Urinary bladder (tissue), 4 donors: ENCODE measurements at places on chromosomes 13 and 19. TPM values are rescaled to one million over a fixed set of nuclear protein-coding genes. Genes with fewer than 3 reads are reported as not detected.

DNA sequence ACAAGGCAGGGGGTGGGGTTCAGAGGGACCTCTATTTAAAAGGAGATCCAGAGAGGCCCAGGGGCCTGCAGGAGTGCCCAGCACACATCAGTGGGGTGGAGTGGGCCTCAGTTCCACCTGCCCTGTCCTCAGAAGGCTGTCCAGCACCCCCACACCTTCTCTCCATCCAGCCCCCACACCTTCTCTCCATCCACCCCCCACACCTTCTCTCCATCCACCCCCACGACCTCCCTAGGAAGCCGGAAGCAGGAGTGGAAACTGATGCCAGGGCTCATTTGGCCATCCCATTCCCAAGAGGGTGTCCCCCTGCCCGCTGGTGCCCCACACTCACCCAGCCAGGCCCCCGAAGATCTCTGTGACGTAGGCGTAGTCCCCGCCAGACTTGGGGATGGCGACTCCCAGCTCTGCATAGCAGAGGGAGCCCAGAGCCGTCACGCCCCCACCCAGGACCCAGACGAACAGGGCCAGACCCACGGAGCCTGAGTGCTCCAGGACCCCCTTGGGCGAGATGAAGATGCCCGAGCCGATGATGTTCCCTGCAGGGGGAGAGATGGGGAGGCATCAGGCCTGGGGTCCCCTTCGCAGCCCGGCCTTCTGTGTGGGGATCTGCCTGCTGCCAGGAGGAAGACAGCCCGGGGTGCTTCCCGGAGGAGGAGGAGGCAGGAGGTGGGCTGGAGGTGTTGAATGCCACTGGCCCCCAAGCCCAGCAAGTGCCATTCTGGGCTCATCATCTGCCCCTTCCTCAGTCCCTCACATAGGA lies 10.0 kb downstream of the SLC7A10 start:
- no peak for DNase-seq

DNA sequence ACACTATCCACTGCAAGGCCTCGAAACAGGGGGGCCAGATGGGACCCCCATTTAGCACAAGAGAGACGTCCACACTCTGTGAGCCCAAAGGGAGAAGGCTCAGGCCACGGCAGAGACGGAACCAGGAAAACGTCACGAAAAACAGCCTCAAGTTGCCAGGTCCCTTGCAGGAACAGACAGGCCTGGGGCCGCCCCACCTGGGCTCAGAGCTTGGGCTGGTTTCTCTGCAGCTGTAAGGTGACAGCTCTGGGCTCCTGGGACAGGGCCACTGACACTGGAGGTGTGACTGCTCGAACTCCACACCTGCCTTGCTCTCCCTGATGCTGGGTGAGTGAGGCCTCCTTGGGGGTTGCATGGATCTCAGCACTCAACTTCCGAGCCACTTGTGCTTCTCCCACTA lies 3.2 kb downstream of the ZNF787 start:
- no peak for DNase-seq

DNA sequence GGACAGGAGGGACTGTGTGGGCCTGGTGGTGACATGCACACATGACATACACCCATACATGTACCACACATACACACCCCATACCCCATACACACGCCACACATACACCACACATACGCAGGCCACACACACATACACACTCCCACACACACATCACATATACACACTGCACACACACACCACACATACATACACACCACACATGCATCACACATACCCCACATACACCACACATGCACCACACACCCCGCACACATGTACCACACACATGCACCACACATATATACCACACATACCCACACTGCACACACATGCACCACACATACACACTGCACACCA lies 76.5 kb upstream of the KCTD15 start:
- DNase-seq: no peak

DNA sequence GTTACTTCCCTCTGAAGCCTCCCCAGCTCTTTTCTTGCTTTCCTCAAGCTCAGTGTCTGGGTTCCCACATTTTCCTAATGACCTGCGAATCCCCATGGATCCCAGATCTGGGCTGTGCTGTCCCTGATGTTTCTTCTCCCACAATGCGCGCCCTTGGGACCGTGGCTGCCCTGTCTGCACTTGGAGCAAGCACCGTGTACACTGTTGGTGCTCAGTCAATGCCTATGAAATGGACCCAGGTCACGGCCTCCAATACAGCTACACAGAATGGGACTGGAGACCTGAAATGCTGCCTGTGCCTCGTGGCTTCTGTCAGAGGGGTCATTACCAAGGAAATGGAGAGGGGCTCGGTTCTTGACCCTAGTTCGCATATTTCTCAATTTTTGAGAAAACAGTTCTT lies 160.1 kb upstream of the SOX1 start:
- no peak for DNase-seq

DNA sequence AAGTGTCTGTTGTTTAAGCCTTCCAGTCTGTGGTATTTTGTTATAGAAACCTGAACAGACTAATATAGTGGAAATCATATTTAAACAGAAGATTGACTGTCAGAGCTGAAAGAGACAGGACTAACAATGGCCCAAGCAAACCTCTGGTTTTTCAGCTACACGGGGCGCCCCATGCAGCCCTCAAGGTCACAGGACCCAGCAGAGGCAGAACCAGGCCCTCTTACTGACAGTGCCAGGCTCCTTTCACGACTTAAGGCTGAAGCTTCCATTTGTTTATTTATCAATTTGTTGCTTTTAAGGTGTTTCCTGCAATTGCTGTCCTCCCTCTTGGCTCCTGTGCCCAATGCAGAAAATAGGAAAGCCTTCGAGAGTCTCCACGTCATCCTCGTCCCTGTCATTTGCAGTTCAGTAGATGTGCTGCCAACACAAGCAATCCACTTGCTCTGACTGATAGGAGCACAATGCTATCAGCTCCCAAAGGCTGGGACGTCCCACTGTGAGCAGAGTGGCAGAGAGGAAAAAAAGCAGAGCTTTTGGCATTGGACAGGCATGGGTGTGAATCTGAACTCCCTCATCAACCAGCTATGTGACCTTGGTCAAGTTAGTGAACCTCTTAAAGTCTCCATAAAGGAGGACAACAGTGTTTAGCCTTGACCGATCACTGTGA lies 10.5 kb upstream of the SLC7A1 start:
- DNase-seq: no peak

GRCh38 chr13:20980430-20980829 lies 77.9 kb upstream of the XPO4 start:
- no peak for DNase-seq

- no peak for DNase-seq
These were observed 278 bp upstream of the ZNF274 start for GRCh38 chr19:58182577-58182988.

GRCh38 chr13:93224535-93224934 lies 2.1 kb upstream of the GPC6 start:
- DNase-seq: no peak

- DNase-seq: no peak
These were observed 477 bp downstream of the LNX2 start for GRCh38 chr13:27619728-27620376.

- DNase-seq: no peak
These were observed 15.7 kb downstream of the HMGB1 start for GRCh38 chr13:30450066-30450465.

DNA sequence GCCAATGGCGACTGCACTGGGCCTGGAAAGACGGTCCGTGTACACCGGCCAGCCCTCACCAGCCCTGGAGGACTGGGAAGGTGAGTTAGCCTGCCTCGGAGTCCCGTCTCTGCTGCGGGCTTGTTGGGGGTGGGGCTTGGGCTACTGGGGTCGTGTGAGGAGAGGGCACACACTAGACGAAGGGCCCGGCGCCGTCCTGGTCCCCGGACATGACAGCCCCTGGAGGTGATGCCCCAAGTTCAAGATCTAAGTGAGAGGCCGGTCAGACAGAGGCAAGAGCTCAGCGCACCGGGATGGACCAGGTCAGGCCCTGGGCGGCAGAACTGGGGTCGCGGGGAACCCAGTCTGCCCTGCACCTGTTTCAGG lies 1.6 kb downstream of the CILP2 start:
- DNase-seq: no peak

GRCh38 chr13:67015976-67016600 lies 214.0 kb downstream of the PCDH9 start:
- no peak for DNase-seq

DNA sequence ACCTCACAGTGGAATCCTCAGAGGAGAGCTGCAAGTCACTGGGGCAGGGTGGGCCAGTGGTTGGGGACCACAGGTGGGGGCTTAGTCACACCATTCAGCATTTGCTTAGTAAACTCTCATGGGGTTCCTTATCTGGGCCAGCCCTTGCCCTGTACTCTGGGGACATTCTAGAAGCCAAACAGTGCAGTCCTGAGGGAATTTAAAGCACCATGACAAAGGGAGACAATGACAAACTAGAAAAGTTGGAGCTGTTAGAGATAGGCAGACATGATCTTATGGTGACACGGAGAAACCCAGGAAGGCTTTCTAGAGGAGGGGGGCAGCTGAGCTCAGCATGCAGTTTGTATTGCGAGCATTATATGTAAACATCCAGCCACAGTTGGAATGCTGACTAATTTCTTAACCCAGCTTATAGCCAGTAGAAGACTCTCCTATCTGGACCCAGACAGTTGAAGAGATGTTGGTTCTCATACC lies 87.6 kb downstream of the ZNF429 start:
- DNase-seq: no peak

DNA sequence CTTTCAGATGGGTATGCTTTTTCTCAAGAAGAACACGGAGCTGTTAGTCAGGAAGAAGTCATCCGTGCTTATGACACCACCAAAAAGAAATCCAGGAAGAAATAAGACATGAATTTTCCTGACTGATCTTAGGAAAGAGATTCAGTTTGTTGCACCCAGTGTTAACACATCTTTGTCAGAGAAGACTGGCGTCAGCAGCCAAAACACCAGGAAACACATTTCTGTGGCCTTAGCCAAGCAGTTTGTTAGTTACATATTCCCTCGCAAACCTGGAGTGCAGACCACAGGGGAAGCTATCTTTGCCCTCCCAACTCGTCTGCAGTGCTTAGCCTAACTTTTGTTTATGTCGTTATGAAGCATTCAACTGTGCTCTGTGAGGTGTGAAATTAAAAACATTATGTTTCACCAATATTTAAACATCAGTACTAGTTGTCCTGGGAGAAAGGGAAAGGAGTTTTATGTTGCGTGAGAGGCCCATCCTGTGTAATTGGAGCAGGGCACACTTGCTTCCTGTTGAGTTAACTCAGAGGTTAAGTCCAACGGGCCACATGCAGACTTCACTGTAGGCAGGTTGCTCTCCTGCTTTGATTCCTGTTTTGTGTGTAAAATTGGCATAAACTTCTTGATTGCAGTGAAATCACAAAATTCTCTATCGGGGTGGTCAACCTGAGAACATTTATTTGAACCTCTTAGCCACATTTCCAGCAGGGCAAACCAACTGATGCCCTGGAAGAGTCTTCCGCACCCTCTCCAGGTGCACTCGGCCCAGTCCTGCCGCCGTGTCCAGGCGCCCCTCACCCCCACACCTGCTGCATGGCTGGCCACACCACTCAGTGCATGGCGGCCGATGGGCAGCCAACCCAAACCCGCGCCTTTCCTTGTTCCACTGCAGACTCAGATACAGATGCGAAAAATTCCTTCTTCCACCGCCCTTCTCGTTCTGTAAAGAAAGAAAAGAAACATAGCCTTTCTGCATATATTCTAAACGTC lies 31.6 kb downstream of the SHISA2 start:
- DNase-seq: no peak

GRCh38 chr19:28471731-28472510 lies 741.0 kb downstream of the UQCRFS1 start:
- DNase-seq: no peak

- no peak for DNase-seq
These were observed 1236.8 kb upstream of the SPRY2 start for GRCh38 chr13:81577601-81578195.

DNA sequence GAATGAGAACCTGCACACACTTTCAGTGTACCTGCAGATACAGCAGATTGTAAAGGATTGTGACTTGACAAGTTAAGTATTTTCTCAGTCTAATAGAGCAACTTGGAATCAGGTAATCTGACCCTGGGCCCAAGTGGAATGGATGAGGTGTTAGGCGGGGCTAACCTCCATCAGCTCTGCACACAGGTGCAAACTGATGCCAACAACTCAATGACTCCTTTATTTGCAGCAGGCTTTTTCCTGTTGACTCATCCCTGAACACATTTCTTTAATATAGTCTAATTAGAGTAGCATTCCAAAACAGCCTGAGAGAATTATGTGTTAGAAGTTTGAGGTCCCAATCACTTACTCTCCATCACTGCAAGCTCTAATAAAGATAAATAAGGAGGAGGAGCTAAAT lies 48.8 kb downstream of the TPT1 start:
- DNase-seq: no peak

- no peak for DNase-seq
These were observed 1660.3 kb downstream of the EFNB2 start for GRCh38 chr13:104875038-104875754.

- DNase-seq: no peak
These were observed 564 bp downstream of the SIGLECL1 start for GRCh38 chr19:51251468-51251820.

- no peak for DNase-seq
These were observed 17.9 kb downstream of the ALG5 start for GRCh38 chr13:36981156-36981743.

DNA sequence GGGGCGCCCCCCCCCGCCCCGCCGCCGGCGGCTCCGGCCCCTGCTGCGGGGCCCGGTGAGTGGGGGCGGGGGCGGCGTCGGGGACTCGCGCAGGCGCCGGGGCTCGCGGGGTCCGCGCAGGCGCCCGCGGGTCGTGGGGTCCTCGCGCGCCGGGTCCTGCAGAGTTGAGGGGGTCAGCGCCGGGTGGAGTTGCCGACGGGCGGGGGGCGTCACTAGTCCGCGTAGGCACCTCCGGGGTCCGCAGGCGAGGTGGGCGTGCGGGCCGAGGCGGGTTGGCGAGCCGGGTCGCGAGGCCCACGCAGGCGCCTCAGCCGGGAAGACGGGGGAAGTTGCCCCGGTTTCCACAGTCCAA lies 365 bp downstream of the PPP6R1 start:
- DNase-seq: no peak

- DNase-seq: no peak
These were observed 21.8 kb downstream of the TSKS start for GRCh38 chr19:49741210-49741844.

- DNase-seq: peak; percentile 47
These were observed 60.6 kb downstream of the NDFIP2 start for GRCh38 chr13:79541426-79542049.

DNA sequence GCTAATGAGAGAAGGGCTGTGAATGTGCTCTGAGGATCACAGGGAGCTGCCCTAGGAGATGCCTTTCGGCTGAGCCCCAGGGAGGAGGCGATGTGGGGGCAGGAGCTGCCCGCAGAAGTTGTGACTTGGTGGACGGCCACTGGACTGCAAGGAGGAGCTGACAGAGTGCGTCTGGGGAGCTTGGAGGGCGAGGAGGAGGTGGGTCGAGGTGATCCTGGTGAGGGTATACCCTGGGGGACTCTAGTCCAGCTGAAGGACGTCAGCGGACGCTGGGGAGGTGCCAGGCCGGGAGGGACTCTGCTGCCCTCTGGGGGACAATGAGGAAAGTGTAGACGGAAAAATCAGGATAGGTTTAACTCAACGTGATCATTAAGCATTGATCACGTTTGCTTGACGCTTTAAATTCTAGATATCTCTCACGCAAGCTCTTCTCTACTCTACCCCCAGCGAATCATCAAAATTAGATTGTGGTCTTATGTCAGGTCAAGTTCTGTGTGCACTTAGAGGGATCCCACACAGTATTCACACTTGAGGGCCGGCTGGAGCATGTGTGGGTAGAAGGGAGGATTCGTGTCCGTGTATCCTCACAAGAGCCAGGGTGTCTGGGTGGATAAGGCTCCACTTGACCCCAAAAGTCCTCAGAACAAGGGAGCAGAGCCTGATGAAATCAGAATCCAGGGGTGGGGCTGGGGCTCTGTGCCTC lies 3.3 kb upstream of the CEACAM7 start:
- DNase-seq: no peak

The TGFBR3L gene
- polyA plus RNA-seq: 2.6 TPM

The ZNF208 gene
- 1.0 TPM for polyA plus RNA-seq

The MBD3L2 gene
- not detected for polyA plus RNA-seq

The YJEFN3 gene
- 4.6 TPM for polyA plus RNA-seq
